Stimulated activated CD4-positive, alpha-beta T cell treated with anti-CD3 and anti-CD28 coated beads, Interleukin-1b, Interleukin-23, amount 100 ng/mL, for 4 hours (primary cell): ENCODE measurements at places on chromosomes 4 and X.

DNA sequence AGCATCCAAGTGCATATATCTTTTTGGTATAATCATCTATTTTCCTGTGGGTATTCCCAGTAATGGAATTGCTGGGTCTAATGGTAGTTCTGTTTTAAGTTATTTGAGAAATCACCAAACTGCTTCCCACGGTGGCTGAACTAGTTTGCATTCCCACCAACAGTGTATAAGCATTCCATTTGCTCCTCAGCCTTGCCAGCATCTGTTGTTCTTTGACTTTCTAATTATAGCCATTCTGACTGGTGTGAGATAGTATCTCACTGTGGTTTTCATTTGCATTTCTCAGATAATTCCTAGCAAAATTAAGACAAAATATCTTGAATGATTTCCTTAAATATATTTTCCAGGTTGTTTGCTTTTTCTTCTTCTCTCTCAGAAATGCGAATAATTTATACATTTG, 341.1 kb downstream of the GBA3 start:
- DNase-seq, result no peak

DNA sequence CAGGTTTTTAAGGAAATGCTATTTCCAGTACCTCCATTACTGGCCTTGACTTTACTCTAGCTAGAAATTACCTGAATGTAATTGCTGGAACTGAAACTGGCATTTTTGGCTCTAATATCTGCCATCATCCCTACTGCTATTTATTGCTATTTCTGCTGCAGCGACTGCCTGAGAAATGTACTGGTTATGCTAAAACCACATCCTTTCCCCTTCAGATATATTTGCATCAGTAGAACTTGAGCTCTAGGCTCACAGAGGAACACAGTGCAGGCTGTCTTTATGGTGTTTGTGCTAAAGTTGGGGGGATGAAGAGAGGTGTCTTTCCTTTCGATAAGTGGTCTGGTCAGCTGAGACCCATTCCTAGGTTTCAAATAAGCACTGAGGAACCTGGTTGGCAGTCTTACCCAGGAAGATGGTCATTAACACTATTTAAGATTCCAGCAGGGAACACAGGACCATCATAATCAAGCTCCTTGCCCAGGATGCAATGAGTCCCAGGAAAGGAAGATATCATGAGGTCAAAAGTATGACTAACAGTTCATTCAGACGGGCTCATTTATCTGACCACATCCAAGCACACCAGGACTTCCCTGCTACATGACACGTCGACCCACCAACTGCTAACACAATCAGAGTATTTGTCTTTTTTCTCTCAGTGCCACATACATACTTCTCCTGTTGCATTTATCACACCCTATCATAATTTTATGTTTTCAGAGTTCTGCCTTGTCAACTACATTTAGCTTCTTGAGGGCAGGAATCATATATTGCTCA, 137.4 kb downstream of the GABRA3 start:
- DNase-seq, result no peak

- no peak for DNase-seq
These were observed 145.5 kb upstream of the DUSP21 start for GRCh38 chrX:44698357-44698756.

- no peak for DNase-seq
These were observed 12.8 kb downstream of the SCARB2 start for GRCh38 chr4:76200771-76201231.

GRCh38 chr4:182022909-182023308, 220.3 kb upstream of the TENM3 start:
- DNase-seq, result no peak

- no peak for DNase-seq
These were observed 875 bp downstream of the LAP3 start for GRCh38 chr4:17577665-17578481.

DNA sequence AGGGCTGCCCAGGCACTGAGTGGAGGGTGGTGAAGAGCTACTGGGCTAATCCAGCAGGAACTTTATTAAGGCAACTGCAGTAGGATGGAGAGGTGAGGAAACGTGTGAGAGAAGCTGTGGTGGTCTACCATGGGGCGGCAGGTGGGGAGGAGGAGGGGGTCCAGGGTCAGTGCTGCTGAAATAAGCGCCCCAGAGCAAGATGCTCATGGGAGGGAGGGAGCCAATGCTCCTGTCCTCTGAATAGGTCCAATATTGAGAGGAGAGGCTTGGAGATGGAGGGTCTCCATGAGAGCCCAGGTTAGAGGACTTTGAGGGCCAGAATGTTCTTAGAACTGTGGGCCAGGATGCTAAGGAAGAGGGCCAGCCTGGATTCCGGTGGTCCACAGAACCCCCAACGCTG, 35.2 kb downstream of the EVC start:
- DNase-seq, result no peak

DNA sequence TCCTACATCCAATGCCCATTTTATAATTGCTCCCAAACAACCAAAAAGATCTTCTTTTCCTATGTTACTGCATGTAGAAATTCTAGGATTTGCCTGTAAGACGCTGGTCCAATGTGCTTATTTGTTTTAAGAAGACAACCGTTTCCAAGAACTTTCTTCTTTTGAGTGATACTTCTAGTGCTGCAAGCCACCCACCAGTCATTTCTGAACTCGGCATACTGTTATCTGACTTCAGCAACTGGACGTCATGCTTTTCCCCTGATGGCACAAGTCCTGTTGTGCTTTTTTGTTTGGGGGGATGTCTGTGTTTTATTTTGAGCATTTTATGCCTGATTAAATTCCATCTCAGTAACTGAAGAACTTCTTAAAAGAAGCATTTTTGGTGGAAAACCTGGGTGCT, 16.0 kb upstream of the RAP1GDS1 start:
- no peak for DNase-seq

GRCh38 chr4:15692602-15693001, 10.3 kb upstream of the BST1 start:
- DNase-seq, result no peak

GRCh38 chr4:2276581-2277325, 14.8 kb upstream of the MXD4 start:
- no peak for DNase-seq

GRCh38 chrX:108216405-108216804, 124.8 kb downstream of the ATG4A start:
- no peak for DNase-seq

DNA sequence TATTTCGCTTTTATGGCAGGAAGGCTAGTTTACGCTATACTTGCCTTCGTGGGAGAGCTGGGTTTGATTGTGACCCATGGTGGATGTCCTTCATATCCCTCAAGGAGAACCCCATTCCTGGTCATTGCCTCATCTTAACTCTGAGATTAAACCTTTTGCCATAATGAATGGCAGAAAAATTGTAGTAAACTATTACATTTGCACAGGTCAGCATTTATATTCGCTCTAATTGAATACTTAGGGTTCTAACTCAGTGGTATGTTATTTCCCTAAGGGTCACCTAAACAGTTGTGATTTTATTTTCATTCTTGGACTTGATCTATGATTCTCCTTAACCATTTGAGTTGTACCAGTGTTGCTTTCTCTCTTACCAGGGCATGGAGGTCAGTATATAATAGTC, 13.4 kb downstream of the PDK3 start:
- no peak for DNase-seq

DNA sequence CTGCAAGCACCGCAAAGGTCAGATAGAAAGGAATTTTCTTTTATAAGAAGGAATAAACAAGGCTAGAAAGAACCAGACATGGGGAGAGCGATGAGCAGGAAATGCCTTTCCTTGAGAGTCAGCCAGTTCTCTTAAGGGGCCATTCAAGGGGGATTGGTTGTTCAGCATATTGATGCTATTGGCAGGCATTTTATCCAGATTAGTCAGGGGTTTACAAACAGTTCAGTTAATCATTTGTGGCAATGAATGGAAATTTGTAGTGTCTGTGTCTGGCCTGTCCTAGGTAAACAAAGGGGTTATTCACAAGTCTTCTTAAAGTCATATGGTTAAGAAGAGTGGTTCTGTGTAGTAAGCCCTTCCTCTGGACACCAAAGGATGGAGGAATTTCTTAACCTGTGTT, 184.7 kb upstream of the FRMPD4 start:
- no peak for DNase-seq
